Mucosa of descending colon (tissue), 3 donors: ENCODE measurements at places on chromosomes 13 and 19. TPM values are rescaled to one million over a fixed set of nuclear protein-coding genes. Genes with fewer than 3 reads are reported as not detected.
A peak's percentile ranks its signal among the peaks of the same experiment; 100 is the strongest.

DNA sequence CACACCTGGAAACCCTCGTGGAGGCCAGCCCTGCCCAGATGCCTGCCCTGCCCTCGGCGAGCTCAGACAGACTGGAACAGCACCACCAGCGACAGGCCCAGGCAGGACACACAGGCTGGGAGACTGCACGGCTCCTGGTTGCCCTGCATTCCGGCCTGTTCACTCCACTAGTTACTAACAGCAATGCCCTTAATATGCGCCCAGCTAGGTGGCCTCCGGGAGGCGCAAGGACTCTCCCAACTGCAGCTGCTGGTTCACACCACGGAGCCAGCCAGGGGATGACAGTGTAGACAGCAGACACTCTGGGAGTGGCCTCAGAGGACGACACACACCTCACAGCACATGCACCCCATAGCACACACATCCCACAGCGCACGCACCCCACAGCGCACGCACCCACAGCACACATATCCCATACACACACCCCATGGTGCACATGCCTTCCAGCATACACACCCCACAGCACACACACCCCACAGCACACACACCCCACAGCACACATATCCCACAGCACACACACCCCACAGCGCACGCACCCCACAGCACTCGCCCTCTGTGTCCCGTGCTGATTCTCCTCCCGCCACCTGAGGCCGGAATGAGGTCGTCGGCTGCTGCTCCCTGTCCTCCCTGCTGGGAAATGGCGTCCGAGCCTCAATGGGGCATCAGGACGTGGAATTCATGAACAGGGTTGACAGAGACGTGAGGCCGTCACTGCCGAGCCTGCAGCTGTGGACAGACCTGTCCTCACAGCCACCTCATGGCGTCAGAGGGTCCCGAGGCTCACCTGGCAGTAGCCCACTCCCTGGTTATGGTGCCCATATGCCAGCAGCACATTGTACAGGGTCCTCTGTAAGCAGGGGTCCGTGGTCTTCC is 13.6 kb downstream of the GRTP1 start:
- DNase-seq, result no peak

- peak; percentile 17 for DNase-seq
Measured at GRCh38 chr19:6216996-6217751, 62.6 kb downstream of the MLLT1 start.

DNA sequence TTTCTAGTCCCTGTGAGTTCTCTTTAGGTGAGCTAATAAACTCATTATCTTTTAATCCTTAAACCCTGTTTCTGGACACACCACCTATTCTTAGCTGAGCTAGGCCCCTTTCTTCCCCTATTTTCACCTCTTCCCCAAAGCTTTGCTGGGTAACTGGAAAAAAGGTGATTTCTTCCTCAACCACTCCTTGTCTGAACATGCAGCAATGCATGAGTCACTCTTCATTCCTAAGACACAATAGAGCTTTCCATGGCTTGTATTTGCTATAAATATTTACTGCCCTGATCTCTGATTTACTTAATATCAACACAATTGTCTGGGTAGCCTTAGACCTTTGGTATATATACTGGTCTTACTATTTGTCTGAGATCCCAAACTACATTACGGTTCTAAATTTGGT is 370.9 kb downstream of the KLF5 start:
- DNase-seq, result no peak

DNA sequence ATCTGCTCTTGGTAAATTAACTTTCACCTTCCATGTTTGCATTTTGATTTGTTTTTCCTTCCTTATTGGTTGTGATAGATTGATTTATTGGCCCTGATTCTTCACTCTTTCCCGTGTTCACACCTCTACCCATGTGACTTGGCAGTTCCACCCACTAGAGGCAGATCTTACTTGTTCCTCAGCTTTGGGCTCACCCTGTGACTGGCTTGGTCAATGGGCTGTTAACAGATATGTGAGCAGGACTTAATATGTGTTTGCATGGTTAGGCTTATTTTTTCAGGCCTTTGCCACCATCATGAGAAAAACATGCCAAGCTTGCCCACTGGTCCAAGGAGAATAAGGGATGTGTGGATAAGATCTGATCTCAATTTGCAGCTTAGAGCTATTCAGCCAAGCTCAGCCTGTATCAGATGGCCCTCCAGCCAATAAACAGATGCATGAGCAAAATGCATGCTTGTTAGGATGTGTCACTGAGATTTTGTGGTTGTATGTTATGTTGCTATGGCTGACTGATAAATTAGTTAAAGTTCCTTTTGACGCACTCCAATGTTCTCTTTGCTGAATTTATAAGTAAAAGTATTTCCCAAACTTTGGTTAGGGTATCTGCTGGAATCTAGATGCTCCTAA is 48.0 kb downstream of the RGCC start:
- no peak for DNase-seq

Gene AKT1S1
- total RNA-seq, result 42.3 TPM

DNA sequence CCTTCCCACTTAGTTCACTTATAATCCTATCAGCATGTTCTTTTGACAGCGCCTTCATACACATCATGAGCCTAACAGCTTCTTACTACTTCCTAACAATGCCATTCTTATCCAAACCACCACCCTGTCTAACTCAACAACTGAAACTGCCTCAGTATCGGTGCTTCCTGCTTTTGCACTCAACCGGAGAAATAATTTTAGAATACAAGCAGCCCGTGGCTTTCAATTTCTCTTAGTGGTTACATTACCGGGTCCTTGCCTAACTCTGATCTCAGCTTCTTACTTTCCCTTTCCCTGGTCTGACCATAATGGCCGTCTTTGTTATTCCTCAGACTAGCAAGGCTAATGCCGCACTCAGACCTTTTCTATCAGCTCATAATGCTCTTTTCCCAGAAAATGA is 17.0 kb downstream of the ZFP82 start:
- DNase-seq, result no peak

Gene NLRP5
- not detected for total RNA-seq

Gene KIR2DL3
- not detected for total RNA-seq

Gene RBM42
- 67.6 TPM for total RNA-seq

- DNase-seq, result no peak
Measured at GRCh38 chr19:18961767-18962620, 21.0 kb upstream of the HOMER3 start.

Gene KATNAL1
- total RNA-seq, result 5.8 TPM

DNA sequence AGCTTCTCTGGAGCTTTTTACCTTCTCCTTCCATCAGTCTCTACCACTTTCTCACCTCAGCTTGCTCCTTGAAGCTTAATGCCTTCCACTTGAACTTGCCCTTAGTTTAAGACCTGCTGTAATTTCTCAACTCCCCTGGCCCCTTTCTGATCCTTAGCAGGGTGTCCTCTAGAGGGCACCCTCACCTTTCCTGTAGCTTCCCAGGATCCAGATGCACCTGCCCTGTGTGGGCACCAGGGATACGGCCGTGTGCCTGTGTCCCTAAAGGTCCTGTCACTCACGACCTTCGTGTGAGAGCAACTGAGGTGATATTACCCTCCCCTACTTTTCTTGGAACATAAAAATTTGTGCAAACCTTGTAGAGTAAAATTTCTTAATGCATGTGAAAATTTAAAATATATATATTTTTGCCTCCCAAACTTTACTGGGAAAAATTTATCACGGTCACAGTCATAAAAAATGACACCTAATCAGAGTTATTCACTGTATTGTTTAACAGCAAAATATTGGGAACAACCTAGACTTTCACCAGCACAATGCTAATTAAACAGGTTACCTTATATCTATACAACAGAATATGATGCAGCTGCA is 46.4 kb downstream of the PSG3 start:
- DNase-seq, result no peak

Gene ZNF823
- 17.8 TPM for total RNA-seq

DNA sequence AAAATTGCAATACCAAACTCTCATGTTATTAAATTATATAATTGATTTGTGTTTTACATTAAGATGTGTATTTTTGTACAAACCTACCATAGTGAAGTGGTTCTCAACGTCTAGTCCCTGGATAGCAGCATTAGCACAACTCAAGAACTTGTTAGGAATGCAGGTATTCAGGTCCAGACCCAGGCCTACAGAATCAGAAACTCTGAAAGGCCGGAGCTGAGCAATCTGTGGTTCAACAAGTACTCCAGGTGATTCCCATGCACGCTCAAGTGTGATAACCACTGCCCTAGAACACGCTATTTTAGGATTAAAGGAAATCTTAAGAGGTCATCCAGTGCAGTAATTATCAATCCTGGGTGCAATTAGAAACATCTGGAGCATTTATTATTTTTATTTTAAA is 456.3 kb downstream of the IRS2 start:
- no peak for DNase-seq

GRCh38 chr19:1468821-1469254 is 10.2 kb downstream of the C19orf25 start:
- peak; percentile 38 for DNase-seq

Gene ZNF534
- total RNA-seq, result not detected

DNA sequence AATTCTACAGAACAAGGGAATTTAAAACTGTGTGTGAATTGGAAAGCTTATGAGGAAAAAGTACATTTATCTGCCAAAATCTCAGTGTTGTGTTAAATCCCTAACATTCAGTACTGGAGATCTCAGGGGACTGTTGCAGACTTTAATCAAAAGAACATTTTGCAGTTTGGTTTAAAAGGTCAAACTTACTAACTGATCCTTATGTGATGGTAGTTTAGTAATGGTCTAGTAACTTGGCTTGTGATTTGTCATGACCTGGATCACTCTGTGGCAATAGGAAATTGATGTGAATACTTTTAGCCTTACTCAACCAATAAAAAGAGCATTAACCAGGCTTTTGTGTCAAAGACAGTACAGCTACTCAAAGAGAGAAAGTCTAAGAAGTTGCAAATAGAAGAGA is 862.1 kb upstream of the MIR17HG start:
- DNase-seq, result no peak

Gene CDX2
- total RNA-seq, result 113 TPM

Gene APC2
- total RNA-seq, result 5.9 TPM
